Bladder microvascular endothelial cell (primary cell): ENCODE measurements at places on chromosomes 6 and 20. TPM values are rescaled to one million over a fixed set of nuclear protein-coding genes. Genes with fewer than 3 reads are reported as not detected.

The TPD52L1 gene
- total RNA-seq = 3.8 and 5.3 TPM in 2 replicates

The SOX12 gene
- total RNA-seq = 3.6 and 5.1 TPM in 2 replicates

The CCN5 gene
- total RNA-seq = not detected in 2 replicates

The REM1 gene
- total RNA-seq = 0.06 TPM in 1 of 2 replicates, not detected in the other

The CLVS2 gene
- total RNA-seq = not detected in 2 replicates

The DEFB124 gene
- not detected in 2 replicates for total RNA-seq

The ATP9A gene
- total RNA-seq = 13.9 and 52.6 TPM in 2 replicates

The MANEA gene
- 5.0 and 11.8 TPM in 2 replicates for total RNA-seq

The DEFB118 gene
- not detected in 2 replicates for total RNA-seq

The CST11 gene
- total RNA-seq = not detected in 2 replicates

The ECT2L gene
- not detected in 2 replicates for total RNA-seq

The TRERF1 gene
- under 0.01 and 0.06 TPM in 2 replicates for total RNA-seq

The LAMP5 gene
- 1.4 and 3.2 TPM in 2 replicates for total RNA-seq

The ABHD16B gene
- not detected in 2 replicates for total RNA-seq

The MUC21 gene
- total RNA-seq = not detected in 2 replicates

The PPP2R5D gene
- 29.1 and 32.3 TPM in 2 replicates for total RNA-seq

The GJA10 gene
- not detected in 2 replicates for total RNA-seq

The SPO11 gene
- total RNA-seq = not detected in 2 replicates

The RIPOR3 gene
- total RNA-seq = under 0.01 and 0.63 TPM in 2 replicates

The TIAM2 gene
- total RNA-seq = 2.8 and 20.6 TPM in 2 replicates

The TGM3 gene
- not detected in 2 replicates for total RNA-seq

The SCAF8 gene
- 13.3 and 31.3 TPM in 2 replicates for total RNA-seq

The ZNF391 gene
- total RNA-seq = 0.16 and 0.50 TPM in 2 replicates

The RIPK1 gene
- total RNA-seq = 19.1 and 31.5 TPM in 2 replicates

The GOPC gene
- total RNA-seq = 18.6 and 39.3 TPM in 2 replicates

The PBX2 gene
- 27.8 and 56.5 TPM in 2 replicates for total RNA-seq

The RIMS4 gene
- total RNA-seq = not detected in 2 replicates

The SPEF1 gene
- total RNA-seq = 0.13 TPM in 1 of 2 replicates, not detected in the other

The DEF6 gene
- 0.32 and 1.4 TPM in 2 replicates for total RNA-seq

The ENTPD6 gene
- 40.0 and 67.7 TPM in 2 replicates for total RNA-seq

The ECI2 gene
- total RNA-seq = 55.0 and 80.1 TPM in 2 replicates

The LY6G6F gene
- not detected in 2 replicates for total RNA-seq

The CAP2 gene
- 2.6 and 4.2 TPM in 2 replicates for total RNA-seq

The RBM39 gene
- total RNA-seq = 244 and 463 TPM in 2 replicates

The EPPIN gene
- not detected in 2 replicates for total RNA-seq

The SCUBE3 gene
- total RNA-seq = 0.65 and 3.0 TPM in 2 replicates

The TBX18 gene
- total RNA-seq = 0.32 and 31.0 TPM in 2 replicates

The FHL5 gene
- 0.32 TPM in 1 of 2 replicates, not detected in the other for total RNA-seq

The POPDC3 gene
- total RNA-seq = 0.49 and 0.82 TPM in 2 replicates

The LGSN gene
- total RNA-seq = not detected in 2 replicates

The KCNB1 gene
- total RNA-seq = under 0.01 TPM in 1 of 2 replicates, not detected in the other

The SYCP2 gene
- 0.49 and 2.6 TPM in 2 replicates for total RNA-seq

The DCBLD1 gene
- total RNA-seq = 19.8 and 21.3 TPM in 2 replicates

The HUS1B gene
- 0.65 and 3.7 TPM in 2 replicates for total RNA-seq

The SMPD2 gene
- total RNA-seq = 7.1 and 8.7 TPM in 2 replicates

The PRSS16 gene
- not detected in 2 replicates for total RNA-seq

The ZSCAN31 gene
- 21.3 and 45.7 TPM in 2 replicates for total RNA-seq

The EYS gene
- not detected in 2 replicates for total RNA-seq
